ENCODE measurements at places on chromosomes 5 and 9. TPM values are rescaled to one million over a fixed set of nuclear protein-coding genes. Genes with fewer than 3 reads are reported as not detected.

Gene LPAR1
- total RNA-seq, result 38.0 TPM

Gene EPB41L4B
- total RNA-seq, result under 0.01 TPM

Gene RNF183
- 0.35 TPM for total RNA-seq

Gene SOX30
- not detected for total RNA-seq

Gene TAF1L
- 0.07 TPM for total RNA-seq

Gene FIBCD1
- not detected for total RNA-seq

Gene NR6A1
- total RNA-seq, result under 0.01 TPM

Gene AHRR
- total RNA-seq, result not detected

Gene SPAAR
- 11.7 TPM for total RNA-seq

Gene LCN12
- total RNA-seq, result 5.4 TPM

Gene POU5F2
- 2.0 TPM for total RNA-seq

Gene DDX46
- total RNA-seq, result 38.2 TPM

Gene FCN2
- not detected for total RNA-seq

Gene PRUNE2
- total RNA-seq, result 51.4 TPM

Gene ALG2
- total RNA-seq, result 62.2 TPM

Gene RGS14
- 12.5 TPM for total RNA-seq

Gene SPATA31C1
- total RNA-seq, result 0.21 TPM

Gene INSL6
- total RNA-seq, result not detected

Gene RAB3C
- total RNA-seq, result 2.1 TPM

Gene TCF7
- total RNA-seq, result 1.0 TPM

Gene ANAPC2
- total RNA-seq, result 65.6 TPM

Gene IGFBPL1
- not detected for total RNA-seq

Gene SPINK6
- not detected for total RNA-seq

Gene BTNL3
- not detected for total RNA-seq

Gene RASEF
- 0.59 TPM for total RNA-seq

Gene SLC46A2
- total RNA-seq, result not detected

Gene SEPTIN8
- total RNA-seq, result 25.0 TPM

Gene RXRA
- 84.6 TPM for total RNA-seq

Data from uterus (tissue), 4 donors.